Right ventricle myocardium inferior (tissue), 1 donor: ENCODE measurements at places on chromosomes 7 and 10. TPM values are rescaled to one million over a fixed set of nuclear protein-coding genes. Genes with fewer than 3 reads are reported as not detected.

Gene RTKN2
- total RNA-seq, result not detected

Gene GHRHR
- total RNA-seq, result not detected

Gene NKX2-3
- not detected for total RNA-seq

Gene FBXW4
- total RNA-seq, result 93.2 TPM

Gene STK32C
- total RNA-seq, result 7.0 TPM

DNA sequence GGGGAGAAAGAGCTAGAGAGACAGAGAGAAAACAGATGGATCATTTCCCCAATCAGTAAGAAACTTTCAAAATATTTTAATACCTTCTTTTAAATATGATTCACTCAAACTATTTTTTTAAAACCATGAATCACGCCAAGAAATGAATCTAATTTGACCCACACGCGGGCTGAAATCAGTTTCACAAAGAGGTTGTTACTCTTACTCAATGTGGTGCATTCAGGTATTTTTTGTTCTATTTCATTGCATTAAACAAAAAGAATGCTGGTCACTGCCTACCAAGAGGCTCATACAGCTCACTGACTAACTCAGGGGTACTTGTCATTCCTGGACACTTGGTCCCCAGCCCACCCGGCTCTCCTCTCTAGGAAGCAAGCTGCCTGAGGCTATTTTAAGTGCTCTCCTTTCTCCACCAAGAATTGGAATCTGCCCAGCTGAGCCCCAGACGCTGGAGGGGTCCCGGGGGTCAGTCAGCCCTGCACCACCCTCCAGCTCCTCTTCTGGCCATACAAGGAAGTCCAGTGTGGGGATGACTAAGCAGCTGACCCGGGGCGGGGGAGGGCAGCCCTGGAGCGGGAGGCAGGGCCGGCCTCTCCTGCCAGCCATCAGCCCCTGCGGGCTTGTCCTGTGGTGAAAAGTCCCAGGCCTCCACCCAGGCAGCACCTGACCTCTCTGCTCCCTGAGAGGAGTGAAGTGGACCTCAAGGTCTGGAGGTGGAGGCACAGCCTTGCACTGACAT lies 21.7 kb upstream of the PFKP start:
- DNase-seq, result no peak

DNA sequence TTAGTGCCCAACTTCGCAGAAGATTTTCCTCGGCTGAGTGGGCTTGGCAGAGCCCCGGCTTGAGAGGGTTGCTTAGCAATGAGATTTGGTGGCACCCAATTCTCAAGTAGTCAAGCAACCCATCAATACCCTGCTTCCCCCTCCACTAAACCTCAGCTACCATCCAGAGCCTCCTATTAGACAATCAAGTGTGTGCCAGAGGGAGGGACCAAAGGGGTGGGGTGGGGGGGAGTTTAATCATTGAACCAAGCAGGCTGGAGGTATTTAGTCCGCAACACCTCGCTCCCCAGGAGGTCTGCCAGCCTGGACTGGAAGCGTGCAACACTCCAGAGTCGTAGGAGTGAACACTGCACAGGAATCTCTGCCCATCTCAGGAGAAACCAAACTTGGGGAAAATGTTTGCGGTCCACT lies at the start of gene HKDC1:
Gene HKDC1, plus strand, starts transcription at position 292 of the 411 bp plus-strand sequence. Its CDS starts 104 bp downstream, at position 396.
- no peak for DNase-seq

DNA sequence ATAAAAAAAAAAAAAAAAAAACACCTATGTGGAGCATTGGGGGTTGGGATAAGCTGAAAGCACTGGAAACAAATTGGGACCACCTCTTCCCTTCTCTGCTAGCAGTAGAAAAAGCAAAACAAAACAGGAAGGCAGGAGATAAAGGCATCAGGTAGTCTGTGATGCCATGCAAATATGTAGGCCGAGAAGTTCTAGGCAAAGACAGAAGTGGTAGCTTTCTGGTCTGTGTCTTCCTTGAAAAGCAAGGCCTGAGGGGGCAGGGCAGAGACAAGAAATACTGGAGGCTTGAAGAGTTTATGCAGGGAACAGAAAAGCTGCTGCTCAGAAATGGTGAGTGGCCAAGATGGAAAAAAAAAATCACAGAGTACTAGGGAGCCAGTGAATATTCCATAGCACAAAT lies 111.1 kb downstream of the ELMO1 start:
- DNase-seq, result no peak

- DNase-seq, result peak; percentile 81
Observed at GRCh38 chr10:72320676-72321247, 34.0 kb downstream of the DNAJB12 start.

DNA sequence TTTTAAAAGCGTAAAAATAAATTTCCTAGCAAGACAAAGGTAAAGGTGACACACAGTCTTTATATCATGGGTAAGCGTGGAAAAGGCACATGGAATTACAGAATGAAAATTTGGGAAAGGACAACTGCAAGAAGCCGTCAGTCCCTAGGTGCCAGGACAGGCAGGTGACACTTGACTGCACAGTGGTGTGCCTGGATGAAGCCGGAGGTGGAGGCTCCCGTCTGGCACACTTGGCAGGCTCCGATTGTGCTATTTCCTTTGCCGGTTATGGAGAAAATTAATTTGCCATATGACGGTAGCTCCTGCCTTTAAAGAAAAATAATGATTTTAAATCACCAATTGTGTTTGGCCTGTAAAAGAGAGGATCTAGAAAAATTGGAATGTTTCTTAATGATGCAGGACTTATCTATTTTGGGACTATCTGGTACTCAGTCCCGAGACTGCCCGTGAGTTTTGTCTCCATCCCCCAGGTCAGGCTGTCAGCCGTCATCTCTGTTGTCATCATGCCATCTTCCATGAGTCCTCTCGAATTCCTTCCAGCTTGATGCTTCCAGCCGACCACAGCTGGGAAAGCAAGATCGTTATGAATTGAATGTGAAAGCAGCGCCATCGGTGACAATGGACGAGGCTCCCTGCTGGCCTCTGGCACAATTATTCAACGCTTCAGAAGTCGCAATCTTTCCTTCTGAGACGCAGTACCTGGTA lies 56.2 kb upstream of the MGMT start:
- DNase-seq, result no peak

DNA sequence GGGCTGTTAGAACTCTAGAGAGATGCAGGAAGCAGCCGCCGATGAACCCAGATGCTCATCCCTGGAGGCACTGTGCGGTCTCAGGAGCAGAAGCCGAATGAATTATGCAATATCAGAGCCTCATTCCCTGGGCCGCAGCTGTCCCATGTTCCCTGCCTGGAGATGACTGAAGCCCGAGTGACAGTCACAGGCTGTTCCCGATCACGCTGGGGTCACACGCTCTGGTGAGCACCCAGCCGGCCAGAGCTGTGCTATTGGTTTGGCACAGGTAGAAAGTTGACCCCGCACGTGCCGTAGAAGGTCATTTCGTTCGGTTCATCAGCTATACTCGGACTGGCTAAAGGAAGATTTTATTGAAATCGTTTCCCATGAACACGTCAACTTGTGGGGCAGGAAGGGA lies 140.5 kb upstream of the SH2B2 start:
- DNase-seq, result peak; percentile 80

GRCh38 chr10:126215746-126216631 lies 172.3 kb downstream of the ADAM12 start:
- DNase-seq, result no peak

GRCh38 chr7:22645418-22646181 lies 81.4 kb upstream of the IL6 start:
- DNase-seq, result no peak
